CD14-positive monocyte (primary cell): ENCODE measurements at places on chromosomes 12 and 14. TPM values are rescaled to one million over a fixed set of nuclear protein-coding genes. Genes with fewer than 3 reads are reported as not detected.

GRCh38 chr12:14946162-14946561, 7.8 kb upstream of the ERP27 start:
- no peaks in the 10 kb centered on the region for H3K27me3 ChIP-seq
- H3K4me1 ChIP-seq, result peaks cover 30% of the 10 kb centered on the region
- H3K36me3 ChIP-seq, result peaks cover 98% of the 10 kb centered on the region
- no peak for DNase-seq
- no peak overlapping the region for H3K4me3 ChIP-seq

DNA sequence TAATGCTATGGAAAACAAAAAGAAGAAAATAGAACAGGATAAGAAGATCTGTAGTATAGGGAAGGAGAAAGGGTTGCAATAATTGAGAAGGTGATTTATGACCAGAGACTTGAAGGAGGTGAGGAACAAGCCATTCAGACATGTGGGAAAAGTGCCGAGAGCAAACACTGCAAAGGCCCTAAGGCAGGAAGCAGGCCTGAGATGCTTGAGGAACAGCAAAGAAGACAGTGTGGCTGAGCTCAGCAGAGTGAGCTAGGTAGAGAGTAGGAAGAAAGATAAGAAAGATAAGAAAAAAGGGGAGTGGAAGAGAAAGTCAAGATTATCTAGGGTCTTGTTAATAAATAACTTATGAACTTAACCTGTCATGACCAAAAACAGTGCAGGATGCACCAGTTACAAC, 671.8 kb downstream of the RPS29 start:
- no peak overlapping the region for H3K27ac ChIP-seq
- H3K36me3 ChIP-seq, result no peaks in the 10 kb centered on the region
- no peaks in the 10 kb centered on the region for H3K27me3 ChIP-seq
- no peak overlapping the region for H3K4me3 ChIP-seq

- no peaks in the 10 kb centered on the region for H3K36me3 ChIP-seq
- H3K4me3 ChIP-seq, result no peak overlapping the region
- H3K27me3 ChIP-seq, result no peaks in the 10 kb centered on the region
- no peaks in the 10 kb centered on the region for H3K4me1 ChIP-seq
- H3K27ac ChIP-seq, result no peak overlapping the region
Observed at GRCh38 chr12:28622406-28622805, 432.1 kb downstream of the CCDC91 start.

DNA sequence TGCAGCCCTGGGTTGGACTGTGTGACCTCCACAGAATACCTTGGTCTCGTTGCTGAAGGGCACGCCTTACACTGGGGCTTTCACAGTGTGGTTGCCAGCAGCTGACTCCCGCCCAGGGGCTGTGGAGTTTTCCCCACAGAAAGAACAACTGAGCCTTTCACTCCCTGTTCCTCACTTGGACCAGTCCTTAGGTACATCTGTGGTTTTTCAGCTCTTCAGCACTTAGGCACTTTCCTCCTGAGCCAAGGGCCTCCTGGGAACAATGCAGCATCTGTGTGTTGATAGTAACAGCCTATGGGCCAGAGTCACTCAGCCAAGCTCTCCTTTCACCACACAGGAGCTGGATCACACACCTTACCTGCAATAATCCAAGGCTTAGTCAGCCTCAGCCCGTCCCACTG, 25.0 kb downstream of the ERP27 start:
- no peak overlapping the region for H3K4me3 ChIP-seq
- DNase-seq, result no peak
- H3K4me1 ChIP-seq, result no peaks in the 10 kb centered on the region

DNA sequence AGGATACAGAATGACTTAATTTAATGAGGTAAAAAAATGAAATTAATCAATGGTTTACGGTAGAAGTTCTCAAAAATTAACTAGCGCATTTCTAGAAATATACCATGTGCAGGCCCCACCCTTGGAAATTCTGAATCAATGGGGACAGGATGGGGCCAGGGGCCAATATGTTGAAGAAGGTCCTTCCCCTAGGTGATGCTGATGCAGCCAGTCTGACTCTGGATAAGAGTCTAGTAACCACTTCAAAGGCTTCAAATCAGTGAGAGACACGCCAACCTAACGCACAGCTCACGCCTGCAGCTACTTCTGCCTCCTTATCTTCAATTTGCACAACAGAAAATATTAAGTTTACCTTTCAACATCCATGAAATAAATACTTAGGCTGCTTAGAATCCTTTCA, 14.9 kb downstream of the GIT2 start:
- peaks cover 96% of the 10 kb centered on the region for H3K36me3 ChIP-seq
- peaks cover 12% of the 10 kb centered on the region for H3K4me1 ChIP-seq
- no peak for DNase-seq
- H3K27me3 ChIP-seq, result no peaks in the 10 kb centered on the region

- no peaks in the 10 kb centered on the region for H3K27me3 ChIP-seq
- H3K4me3 ChIP-seq, result no peak overlapping the region
- no peaks in the 10 kb centered on the region for H3K36me3 ChIP-seq
- H3K4me1 ChIP-seq, result no peaks in the 10 kb centered on the region
Observed at GRCh38 chr12:72337382-72337781, 65.2 kb downstream of the TRHDE start.

GRCh38 chr12:66144791-66145754, 14.5 kb upstream of the LLPH start:
- no peaks in the 10 kb centered on the region for H3K27me3 ChIP-seq
- peaks cover 71% of the 10 kb centered on the region for H3K36me3 ChIP-seq
- H3K4me3 ChIP-seq, result peak overlapping the region; percentile 56
- DNase-seq, result peak; percentile 87
- H3K27ac ChIP-seq, result no peak overlapping the region
- peaks cover 66% of the 10 kb centered on the region for H3K4me1 ChIP-seq

DNA sequence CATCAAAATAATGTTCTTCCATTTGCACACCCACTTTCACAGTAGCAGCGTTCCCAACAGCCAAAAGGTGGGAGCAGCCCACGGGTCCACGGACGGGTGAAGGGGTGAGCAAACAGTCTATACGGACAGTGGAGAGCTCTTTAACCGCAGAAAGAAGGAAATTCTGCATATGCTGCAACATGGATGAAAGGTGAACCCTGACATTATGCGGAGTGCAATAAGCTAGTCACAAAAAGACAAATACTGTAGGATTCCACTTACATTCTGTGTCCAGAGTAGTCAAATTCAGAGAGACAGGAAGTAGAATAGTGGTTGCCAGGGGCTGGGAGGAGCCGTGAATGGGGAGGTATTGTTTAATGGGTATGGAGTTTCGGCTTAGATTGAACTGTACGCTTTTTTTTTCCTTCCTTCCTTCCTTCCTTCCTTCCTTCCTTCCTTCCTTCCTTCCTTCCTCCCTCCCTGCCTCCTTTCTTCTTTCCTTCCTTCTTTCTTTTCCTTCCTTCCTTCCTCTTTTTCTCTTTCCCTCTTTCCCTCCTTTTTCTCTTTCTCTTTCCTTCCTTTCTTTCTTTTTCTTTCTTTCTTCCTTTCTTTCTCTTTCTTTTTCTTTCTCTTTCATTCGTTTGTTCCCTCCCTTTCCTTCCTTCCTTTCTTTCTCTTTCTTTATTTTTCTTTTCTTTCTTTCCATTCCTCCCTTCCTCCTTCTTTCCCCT, 15.8 kb upstream of the ANKRD9 start:
- peaks cover 55% of the 10 kb centered on the region for H3K4me1 ChIP-seq
- H3K4me3 ChIP-seq, result peak overlapping the region; percentile 51
- no peaks in the 10 kb centered on the region for H3K36me3 ChIP-seq

DNA sequence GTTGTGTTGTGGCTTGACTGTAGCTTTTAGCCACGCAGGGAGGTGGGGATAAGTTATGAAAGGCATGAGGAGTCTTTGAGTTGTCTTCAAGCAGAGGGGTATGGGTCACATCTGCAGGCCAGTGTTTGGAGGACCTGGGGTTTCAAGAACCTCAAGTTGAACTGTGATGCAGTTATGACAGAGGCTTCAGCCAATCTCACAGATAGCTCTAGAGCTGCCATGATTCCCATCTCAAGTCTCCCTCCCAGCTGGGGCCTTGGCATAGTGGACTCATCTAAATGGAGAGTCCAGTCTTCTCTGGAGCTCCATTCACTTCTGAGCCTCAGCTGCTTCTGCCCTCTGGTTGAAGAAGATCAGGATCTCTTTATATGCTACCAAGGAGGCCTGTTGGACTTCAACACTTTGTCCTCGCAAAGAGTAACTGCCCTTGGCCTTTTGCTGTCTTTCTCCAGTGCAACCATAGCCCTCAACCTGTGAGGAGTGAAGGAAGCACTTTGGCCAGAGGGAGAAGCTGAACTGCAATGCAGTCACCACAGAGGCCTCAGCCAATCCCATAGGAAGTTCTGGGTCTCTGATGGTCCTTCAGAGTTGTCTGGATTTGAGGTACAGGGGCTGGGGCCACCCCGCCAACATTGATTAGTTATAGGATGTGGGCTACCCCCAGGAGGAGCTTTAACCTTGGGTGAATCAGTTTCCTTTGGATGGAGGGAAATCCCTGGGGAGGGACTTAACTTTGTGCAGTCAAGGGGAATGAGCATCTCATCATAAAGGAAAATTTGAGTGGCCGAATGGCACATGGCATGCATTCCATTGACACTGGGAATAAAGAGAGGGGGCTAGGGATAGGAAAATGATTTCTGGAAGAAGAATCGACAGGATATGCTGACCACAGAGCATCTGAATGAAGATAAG, 230.5 kb downstream of the PCNX1 start:
- H3K4me3 ChIP-seq, result no peak overlapping the region
- H3K27me3 ChIP-seq, result no peaks in the 10 kb centered on the region
- H3K36me3 ChIP-seq, result no peaks in the 10 kb centered on the region
- peaks cover 31% of the 10 kb centered on the region for H3K4me1 ChIP-seq
- no peak overlapping the region for H3K27ac ChIP-seq

- no peaks in the 10 kb centered on the region for H3K36me3 ChIP-seq
- no peaks in the 10 kb centered on the region for H3K27me3 ChIP-seq
Observed at GRCh38 chr12:76096079-76096646, 11.7 kb upstream of the NAP1L1 start.

DNA sequence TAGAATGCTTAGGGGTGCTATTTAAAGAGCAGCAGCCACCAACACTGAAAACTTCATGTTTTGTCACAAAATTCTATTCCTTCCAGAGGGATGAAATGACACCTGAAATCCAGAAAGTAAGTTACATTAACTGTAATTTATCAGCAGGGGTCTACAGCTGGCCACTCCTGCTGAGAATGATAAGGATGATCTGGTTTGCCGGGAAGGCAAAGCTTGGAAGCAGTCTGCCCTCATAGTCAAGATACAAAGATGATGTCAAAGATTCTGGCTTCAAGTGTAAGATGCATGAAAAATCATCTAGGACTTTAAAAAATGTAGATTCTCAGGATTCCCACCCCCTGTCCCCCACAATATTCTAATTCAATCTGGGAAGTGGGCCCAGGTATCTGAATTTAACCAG, 58.4 kb downstream of the DCAF5 start:
- no peak overlapping the region for H3K4me3 ChIP-seq
- DNase-seq, result no peak
- peaks cover 39% of the 10 kb centered on the region for H3K36me3 ChIP-seq
- H3K27ac ChIP-seq, result no peak overlapping the region
- no peaks in the 10 kb centered on the region for H3K27me3 ChIP-seq

GRCh38 chr12:98750511-98750910, 105.4 kb downstream of the APAF1 start:
- H3K4me3 ChIP-seq, result no peak overlapping the region
- no peaks in the 10 kb centered on the region for H3K36me3 ChIP-seq
- peaks cover 4% of the 10 kb centered on the region for H3K4me1 ChIP-seq

- no peak overlapping the region for H3K4me3 ChIP-seq
- H3K36me3 ChIP-seq, result no peaks in the 10 kb centered on the region
- peak overlapping the region; percentile 93 for H3K27ac ChIP-seq
- H3K4me1 ChIP-seq, result peaks cover 27% of the 10 kb centered on the region
- H3K27me3 ChIP-seq, result no peaks in the 10 kb centered on the region
- peak; percentile 94 for DNase-seq
Observed at GRCh38 chr12:52243856-52244614, 11.0 kb downstream of the KRT7 start.

- no peak overlapping the region for H3K4me3 ChIP-seq
- peaks cover 23% of the 10 kb centered on the region for H3K36me3 ChIP-seq
- DNase-seq, result no peak
- H3K27ac ChIP-seq, result no peak overlapping the region
- H3K27me3 ChIP-seq, result no peaks in the 10 kb centered on the region
Observed at GRCh38 chr14:89351516-89352404, 65.3 kb downstream of the FOXN3 start.

DNA sequence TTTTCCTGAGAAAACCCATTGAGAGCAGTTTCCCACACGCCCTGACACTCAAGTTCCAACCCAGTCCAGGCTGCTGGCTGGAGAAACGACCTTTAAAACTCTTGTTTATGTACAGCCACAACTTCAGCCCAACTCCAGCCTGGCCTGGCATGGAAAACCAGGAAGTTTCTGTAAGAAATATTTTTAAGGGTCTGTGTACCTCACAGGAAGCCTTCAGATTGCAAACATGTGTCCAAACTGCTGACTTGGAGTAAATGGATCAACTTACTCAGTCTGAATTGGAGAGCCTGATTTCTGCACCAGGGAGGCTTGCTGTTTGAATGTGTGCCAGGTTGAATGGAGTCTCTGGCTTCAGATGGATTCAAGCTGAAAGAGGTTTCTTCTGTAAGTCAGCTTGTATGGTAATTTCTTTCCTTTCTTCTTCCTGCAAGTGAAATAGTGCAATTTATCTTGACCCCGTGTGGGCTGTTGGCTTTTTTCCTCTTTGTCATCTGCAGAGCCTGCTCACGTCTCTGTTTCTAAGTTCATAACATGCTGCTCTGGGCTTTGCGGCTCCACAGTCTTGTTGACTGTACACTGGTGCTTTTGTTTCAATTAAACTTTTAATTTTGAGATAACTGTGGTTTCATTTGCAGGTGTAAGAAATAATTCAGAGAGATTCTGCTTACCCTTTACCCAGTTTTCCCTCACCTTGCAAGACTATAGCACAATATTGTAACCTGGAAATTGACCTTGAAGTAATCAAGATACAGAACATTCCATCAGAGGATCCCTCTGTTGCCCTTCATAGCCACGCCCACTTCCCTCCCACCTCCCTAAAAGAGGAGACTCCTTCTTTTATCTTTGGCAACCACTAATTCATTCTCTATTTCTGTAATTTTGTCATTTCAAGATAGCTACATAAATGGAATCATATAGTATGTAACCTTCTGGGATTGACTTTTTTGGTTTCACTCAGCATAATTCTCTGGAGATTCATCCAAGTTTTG, 109.7 kb upstream of the PRMT8 start:
- no peaks in the 10 kb centered on the region for H3K4me1 ChIP-seq
- H3K36me3 ChIP-seq, result no peaks in the 10 kb centered on the region
- H3K4me3 ChIP-seq, result no peak overlapping the region
- H3K27ac ChIP-seq, result no peak overlapping the region

- peaks cover 2% of the 10 kb centered on the region for H3K36me3 ChIP-seq
- H3K4me3 ChIP-seq, result peak overlapping the region; percentile 88
- DNase-seq, result peak; percentile 75
- peaks cover 45% of the 10 kb centered on the region for H3K4me1 ChIP-seq
Observed at GRCh38 chr12:56628671-56629458, 1.3 kb downstream of the BAZ2A start.

- H3K36me3 ChIP-seq, result no peaks in the 10 kb centered on the region
- H3K4me1 ChIP-seq, result peaks cover 19% of the 10 kb centered on the region
- no peak overlapping the region for H3K4me3 ChIP-seq
- no peak overlapping the region for H3K27ac ChIP-seq
- H3K27me3 ChIP-seq, result no peaks in the 10 kb centered on the region
- no peak for DNase-seq
Observed at GRCh38 chr12:92544322-92544721, 158.5 kb upstream of the PLEKHG7 start.

Gene RNFT2
- 0.05 and 0.06 TPM in 2 replicates for polyA plus RNA-seq

Gene AKAP5
- polyA plus RNA-seq, result not detected in 2 replicates

Gene BCAT1
- polyA plus RNA-seq, result 16.9 TPM

Gene BHLHE41
- 0.03 TPM in 1 of 2 replicates, not detected in the other for polyA plus RNA-seq

Gene EIF2B1
- polyA plus RNA-seq, result 69.3 TPM
